ENCODE measurements at places on chromosomes 6 and 20.
A peak's percentile ranks its signal among the peaks of the same experiment; 100 is the strongest.

- peak; percentile 63 for DNase-seq
Observed at GRCh38 chr20:59403261-59403961, 103.0 kb downstream of the EDN3 start.

GRCh38 chr20:13384132-13384531, 163.1 kb downstream of the ISM1 start:
- DNase-seq: no peak

DNA sequence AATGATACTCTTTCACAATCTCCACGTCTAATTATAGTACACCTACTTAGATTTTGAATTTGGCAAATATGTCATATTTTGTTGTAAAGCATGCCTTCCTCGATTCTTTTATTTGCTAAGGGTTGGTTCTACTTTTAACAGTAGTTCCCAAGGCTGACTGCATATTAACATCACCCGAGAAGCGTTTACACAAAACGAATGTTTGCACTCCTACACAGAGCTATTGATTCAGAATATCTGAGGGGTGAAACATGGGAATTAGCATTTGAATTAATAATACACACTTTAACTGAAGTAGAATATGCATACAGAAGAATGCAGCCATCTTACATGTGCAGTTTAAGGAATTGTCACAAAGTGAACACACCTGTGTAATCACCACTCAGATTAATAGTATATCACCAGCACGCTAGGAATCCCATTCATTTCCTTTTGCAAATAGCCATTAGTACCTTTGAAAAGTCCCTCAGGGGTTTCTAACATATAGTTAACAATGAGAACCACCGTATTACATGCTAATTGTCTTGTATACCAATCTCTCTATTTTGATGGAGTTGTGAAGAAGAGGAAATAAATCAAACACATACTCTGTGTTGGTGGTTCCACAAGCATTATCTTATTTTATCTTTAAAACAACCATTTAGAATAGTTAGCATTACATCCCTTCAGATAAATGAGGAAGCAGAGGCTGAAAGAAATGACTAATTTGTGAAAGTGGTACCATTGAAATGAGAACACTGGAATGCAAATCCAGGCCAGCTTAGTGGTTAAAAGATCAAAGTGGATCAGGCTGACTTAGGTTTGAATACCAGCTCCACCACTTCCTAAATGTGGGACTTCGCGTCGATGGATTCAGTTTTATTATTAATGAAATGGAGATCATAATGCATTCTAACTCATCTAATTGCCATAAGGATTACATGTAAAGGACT, 317.6 kb downstream of the HDGFL1 start:
- no peak for DNase-seq

- no peak for DNase-seq
Observed at GRCh38 chr6:475314-475713, 83.8 kb downstream of the IRF4 start.

GRCh38 chr6:100465701-100466409, 1.1 kb upstream of the SIM1 start:
- DNase-seq: no peak

DNA sequence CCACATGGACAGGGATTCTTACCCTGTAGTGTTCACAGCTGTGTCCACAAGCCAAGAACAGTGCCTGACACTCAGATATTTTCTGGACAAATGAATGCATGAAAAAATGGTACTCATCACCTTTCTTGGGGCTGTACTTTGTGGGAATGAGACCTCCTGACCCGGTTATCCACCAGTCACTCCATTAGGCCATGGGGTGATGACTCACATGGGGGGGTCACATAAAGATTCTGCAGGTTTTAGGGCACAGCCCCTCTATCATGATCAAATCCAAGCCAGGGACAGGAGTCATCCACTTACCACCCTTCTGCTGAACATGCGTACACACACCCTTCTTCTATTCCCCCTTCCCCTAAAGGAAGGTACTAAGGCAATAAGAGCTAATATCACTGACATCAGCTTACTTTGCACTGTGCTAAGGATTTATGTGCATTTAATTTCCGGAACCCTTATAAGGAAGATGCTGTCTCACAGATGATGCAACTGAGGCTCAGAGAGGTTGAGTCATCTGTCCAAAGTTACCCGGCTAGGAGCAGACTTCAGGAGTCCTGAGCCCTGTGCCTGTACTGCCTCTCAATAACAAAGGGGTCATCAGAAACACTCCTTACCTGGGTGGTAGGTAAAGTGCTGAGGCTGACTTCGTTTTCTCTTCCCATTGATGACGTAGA, 107.8 kb downstream of the NFATC2 start:
- DNase-seq: no peak

DNA sequence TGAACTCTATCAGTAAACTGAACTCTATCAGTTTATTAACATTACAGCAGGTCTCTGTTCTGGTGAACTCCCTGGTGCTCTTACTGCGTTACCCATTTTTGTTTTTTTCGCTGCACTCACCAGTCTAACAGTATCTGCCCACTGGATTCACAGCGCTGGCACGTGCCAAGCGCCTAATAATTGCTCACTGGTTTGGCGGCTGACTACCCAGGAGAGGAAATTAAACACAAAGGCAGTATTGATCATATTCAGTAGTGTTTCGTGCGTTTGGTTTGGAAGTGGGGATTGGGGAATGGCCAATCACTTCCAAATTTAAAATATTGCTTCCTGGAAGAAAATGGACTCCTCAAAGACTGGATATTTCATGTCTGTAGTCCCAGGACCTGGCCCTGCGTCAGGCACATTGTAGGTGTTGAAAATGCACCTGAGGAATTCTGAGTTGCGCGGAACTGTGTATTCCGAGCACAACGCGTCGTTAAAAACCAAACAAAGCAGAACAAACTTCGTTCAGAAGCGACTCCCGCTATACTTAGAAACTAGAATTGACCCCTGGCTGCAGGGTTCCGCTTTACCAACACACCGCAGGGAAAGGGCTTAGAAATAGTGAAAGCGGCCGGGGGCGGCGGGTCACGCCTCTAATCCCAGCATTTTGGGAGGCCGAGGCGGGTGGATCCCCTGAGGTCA, 1.1 kb upstream of the RPS12 start:
- DNase-seq: no peak

GRCh38 chr20:1362484-1362883, 30.4 kb downstream of the FKBP1A start:
- DNase-seq: no peak

Data from activated T-cell treated with anti-CD3 and anti-CD28 coated beads for 24 hours (primary cell).